ENCODE measurements at places on chromosomes 2 and 18.

DNA sequence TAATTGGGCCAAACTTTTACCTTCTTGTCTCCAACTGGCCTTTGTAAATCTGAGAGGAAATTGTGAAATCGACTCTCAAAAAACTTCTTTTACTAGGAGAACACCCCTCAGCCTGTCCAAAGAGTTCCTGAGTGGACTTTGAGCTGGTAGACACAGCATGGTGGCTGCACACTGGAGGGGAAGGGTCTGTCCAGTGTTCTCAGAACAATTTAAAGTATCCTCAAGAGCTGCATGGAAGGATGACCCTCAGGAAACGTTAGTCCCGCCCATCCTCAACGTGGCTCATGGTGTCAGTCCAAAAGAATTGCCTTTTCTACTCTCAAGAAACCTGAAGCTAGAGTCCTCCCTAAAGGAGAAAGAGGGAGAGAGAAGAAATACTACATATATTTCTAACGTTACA, 182.7 kb downstream of the EPHA4 start:
- no peak for DNase-seq

DNA sequence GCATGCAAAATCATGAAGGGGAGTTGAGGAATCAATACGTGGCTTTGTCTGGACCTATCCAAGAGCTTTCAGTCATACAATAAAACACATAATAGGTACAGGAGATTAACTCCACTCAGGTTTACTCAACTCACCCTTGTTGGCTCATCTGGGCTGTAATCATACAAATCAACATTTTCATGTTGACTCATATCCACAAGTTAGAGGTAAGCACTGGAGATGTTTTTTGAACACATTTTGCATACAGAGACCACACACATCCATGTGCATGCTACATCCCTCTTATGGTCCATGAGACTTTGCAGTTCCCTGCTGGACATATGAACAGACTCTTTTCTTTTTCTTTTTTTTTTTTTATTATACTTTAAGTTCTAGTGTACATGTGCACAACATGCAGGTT, 336.9 kb upstream of the PIK3C3 start:
- no peak for DNase-seq

DNA sequence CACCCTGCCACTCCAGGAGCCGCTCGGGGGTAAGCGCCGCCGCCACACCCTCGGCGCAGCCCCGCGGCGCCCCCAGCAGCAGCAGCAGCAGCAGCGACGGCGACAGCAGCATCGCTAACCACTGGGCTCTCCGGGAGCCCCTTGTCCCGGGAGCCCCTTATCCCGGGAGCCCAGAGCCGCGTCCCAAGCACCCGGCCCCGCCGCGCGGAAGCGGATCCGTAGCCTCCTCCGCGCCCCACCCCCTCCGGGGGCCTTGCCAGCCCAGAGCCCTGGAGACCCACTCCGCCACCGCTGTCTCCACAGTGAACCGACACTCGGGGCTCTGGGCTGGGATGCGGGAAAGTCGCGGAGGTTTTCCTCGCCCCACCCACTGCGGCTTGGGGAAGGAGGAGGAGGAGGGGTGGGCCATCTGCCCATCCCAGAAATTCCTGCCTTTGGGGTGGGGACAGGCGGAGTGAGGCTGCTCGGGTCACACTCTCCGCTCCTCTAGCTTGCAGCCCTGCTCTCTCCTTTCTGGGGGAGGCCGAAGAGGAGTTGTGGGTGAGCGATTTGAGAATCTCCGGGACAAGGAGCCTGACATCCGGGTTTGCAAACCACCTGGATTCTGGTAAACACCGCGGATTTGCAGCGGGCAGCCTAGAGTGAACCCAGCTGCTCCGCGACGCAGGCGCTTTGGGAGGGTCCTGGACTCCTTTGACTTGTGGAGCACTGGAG, at the start of gene PLA2R1:
Gene PLA2R1 (minus strand): TSS at position 324 of the 714 bp plus-strand sequence. CDS start 212 bp downstream, at position 112.
- no peak for DNase-seq

GRCh38 chr2:100057901-100058261, 84.5 kb downstream of the AFF3 start:
- no peak for DNase-seq

DNA sequence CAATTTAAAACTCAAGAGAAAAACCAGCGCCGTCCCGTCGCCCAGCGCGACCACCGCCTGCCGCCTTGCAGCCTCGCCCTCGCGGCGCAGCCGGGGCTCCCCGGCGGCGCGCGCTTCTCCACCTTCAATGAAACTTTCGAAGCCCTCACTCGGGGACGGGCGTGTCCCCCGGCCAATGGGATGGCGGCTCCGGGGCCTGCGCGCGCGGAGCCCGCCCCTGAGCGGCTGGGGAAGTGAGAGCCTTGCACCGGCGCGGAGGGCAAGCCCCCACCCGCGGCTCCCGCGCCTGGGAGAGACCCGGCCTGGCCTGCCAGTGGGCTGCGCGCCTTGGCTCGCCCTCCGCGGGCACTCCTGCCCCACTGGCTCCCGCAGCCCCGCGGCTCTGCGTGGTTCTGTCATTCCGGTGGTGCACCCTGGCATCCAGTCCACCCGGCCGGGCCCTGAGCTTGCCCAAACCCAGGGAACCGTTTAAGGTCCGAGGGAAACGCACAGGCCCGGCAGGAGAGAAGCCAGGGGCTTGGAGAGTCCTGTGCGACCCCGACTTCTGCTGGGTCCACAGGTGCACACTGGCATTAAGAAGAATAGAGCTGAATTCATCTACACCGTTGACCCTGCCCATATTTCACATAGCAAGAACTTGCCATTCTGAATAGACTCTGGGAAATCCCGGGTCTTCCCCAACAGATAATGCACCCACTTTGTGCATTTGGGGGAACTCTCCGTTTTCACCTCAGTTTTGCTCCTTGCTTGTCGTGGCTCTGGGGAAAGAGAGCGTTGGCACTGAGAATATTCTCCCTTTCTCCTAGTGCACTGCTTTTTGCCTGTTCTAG, at the start of gene PIEZO2:
Gene PIEZO2 (minus strand): TSS at position 129 of the 830 bp plus-strand sequence. CDS start 981 bp downstream, outside the sequence.
- DNase-seq = peak; percentile 28

DNA sequence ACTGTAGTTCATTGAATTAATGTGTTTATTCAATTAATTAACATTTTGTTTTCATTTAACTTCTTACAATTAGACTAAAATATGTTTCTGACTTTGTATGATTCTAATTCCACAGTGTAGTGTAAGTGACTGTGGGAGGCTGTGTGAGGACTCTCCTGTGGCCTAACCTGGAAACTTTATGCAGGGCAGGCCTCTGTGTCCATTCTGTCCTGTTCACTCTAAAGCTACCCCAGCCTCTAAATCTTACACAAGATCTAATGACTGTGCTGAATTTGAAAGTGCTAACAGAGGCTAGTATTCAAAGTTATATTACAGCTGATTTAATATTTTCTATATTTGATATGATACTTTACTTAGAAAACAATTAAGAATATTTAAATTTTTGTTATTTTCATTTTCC, 270.5 kb upstream of the CDH19 start:
- no peak for DNase-seq
